ENCODE measurements at places on chromosomes 3 and 15. TPM values are rescaled to one million over a fixed set of nuclear protein-coding genes. Genes with fewer than 3 reads are reported as not detected.

ZIC1 gene
- not detected for total RNA-seq

DNA sequence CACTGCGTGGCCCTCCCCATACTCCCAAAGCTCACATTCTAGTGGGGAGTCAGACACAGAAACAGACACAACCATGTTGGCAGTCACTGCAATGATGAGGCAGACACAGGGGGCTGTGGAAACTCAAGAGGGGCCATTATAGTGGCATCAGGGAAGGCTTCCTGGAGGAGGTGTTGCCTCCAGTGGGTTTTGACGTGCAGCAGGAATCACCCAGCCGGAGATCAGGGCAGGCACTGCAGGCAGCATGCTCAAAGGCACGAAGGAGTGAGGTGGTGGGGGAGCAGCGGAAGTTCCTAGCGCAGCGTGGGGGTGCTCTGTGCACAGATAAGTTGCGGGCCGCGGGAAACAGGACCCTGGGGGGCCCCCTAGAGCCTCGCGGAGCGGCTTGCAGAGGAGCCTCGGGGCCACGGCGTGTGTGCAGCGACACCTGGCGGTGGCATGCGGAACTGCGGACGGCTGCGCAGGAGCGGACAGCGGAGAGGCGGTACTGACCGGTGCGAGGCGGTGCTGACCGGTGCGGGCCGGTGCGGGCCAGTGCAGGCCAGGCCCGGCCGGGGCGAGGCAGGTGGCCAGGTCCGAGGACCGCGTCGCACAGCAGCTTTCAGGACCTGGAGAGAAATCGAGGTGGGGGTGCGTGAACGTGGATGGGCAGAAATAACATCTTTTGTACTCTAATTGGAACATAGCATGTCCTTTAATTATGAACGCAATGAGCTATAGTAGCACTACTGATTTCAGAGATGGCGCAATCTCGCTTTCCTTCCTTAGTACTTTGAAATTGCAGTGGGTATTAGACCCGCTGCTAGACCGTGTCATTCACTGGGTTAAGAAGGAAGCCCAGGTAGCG, 101.5 kb downstream of the FBLN2 start:
- peak; percentile 48 for DNase-seq

SERPINI2 gene
- total RNA-seq, result not detected

ITIH1 gene
- not detected for total RNA-seq

DNA sequence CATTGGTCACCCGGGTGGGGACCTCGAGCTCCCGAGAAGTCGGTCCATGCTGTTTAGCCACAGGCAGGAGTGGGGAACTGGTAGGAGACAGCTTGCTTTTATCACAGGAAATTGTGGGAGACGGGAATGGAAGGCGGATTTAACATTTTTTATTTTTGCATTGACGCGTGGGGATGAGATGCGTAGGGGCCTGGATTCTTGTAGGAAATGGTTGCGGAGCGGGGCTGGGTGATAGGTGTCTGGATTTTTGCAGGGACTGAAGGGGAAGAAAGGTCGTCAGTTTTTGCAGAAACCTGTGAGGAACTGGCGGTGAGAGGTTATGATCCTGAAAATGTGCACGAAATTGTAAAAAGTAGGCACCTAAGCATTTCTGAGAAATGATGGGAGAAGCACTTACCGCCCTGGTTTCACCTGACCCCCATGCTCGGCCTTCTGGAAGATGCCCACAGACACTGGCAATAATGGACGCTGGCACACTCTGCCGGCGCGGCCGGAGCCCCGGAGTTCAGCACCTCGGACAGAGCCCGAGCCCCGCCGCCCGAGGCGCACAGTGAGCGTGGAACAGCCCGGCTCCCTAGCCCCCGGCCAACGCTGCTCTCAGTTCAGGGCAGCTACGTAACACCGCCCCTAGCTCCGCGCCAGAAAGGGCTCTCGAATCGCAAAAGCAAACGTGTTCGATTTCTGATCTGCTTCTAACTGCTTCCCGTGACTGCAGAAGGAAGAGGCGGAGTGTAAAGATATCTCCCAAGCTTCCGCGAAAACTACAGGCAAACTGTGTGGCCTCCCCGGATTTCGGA, 928 bp downstream of the ANKRD34C start:
- peak; percentile 70 for DNase-seq

DNA sequence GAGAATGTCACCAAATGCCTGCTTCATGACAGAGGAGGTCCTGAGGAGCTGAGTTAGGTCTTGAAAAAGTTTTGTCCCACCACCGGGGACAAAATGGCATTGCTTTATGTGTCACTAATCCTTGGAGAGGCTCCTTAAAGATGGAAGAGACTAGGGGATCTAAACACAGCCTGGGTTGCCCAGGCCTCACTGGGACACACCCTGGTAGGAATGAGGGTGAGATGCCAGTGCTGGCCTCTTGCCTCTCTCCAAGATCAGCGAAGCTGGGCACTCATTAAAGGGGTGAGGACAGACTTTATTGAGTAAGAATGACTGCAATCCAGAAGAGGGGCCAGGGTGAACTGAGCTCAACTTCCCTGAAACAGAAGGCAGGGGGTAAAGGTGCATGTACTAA, 58.5 kb upstream of the KLF13 start:
- no peak for DNase-seq

- peak; percentile 17 for DNase-seq
Measured at GRCh38 chr15:98737159-98737558, 88.8 kb downstream of the IGF1R start.

- no peak for DNase-seq
Measured at GRCh38 chr15:49110158-49110944, 45.0 kb downstream of the COPS2 start.

P4HTM gene
- total RNA-seq, result not detected

CHRNA7 gene
- total RNA-seq, result 1.3 TPM

GRCh38 chr3:35790764-35791163, 151.4 kb downstream of the ARPP21 start:
- DNase-seq, result peak; percentile 60
